Activated CD8-positive, alpha-beta T cell treated with anti-CD3 and anti-CD28 coated beads for 36 hours (primary cell): ENCODE measurements at places on chromosomes 12 and 14. TPM values are rescaled to one million over a fixed set of nuclear protein-coding genes. Genes with fewer than 3 reads are reported as not detected.

The PRB2 gene
- total RNA-seq, result not detected

The RASSF8 gene
- not detected for total RNA-seq

The NAP1L1 gene
- 1,104 TPM for total RNA-seq

The TFCP2 gene
- 27.9 TPM for total RNA-seq

DNA sequence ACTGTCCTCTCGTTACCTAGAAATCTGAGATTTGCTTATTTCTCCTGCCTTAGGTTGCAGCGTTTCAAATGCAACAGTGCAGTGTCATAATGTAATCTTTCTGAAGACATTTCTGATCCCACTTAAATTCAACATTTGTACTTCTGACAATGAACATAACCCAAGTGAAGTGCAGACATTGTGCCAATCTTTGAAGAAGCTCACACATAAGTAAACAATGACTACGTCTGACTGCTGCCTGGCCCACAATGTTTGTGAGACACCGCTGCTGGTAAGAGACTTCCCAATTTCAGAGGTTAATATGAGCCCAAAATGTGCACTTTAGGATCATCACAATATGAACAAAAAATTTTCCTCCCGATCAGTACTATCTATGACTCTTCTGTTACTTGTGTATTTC is 84.6 kb upstream of the BCL2L14 start:
- no peak for DNase-seq

DNA sequence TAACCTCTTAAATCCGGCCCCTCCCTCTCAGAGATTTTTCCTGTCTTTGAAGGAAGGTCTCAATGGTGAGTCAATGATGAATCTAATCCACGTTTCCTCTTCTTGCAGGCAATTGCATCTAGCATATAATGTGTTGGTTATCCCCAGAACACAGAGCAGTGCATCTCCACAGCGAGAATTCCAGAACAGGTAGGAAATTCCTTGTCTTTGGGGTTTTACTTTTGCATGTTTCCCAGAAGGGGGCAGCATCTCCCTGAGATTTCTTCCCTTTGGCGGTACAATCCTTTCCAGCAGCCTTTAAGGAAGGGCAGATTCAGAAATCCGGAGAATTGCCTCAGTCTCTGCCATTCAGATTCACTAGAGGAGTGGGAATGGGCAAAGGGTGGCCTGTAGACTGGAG is 128.0 kb downstream of the KCNA5 start:
- no peak for DNase-seq

DNA sequence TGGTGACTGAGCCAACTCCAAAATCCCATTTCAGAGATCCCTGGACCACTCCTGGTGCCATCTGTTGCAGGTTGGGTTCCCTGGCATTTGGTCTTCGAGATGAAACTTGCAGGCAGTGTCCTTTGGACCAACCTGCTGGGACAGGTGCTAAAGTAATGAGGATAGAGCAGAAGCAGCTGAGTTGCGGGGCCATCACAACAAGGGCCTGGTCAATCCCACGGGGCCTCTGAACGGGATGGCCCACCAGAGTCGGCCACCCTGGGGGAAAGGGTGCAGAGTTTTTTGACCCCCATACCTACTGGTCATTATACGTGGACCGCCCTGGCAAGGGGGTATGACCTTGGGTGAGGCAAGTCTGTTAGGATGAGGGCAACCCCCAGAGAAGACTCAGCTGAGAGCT is 39.3 kb downstream of the DLK1 start:
- DNase-seq, result no peak

GRCh38 chr12:102885043-102885932 is 31.8 kb downstream of the PAH start:
- no peak for DNase-seq

DNA sequence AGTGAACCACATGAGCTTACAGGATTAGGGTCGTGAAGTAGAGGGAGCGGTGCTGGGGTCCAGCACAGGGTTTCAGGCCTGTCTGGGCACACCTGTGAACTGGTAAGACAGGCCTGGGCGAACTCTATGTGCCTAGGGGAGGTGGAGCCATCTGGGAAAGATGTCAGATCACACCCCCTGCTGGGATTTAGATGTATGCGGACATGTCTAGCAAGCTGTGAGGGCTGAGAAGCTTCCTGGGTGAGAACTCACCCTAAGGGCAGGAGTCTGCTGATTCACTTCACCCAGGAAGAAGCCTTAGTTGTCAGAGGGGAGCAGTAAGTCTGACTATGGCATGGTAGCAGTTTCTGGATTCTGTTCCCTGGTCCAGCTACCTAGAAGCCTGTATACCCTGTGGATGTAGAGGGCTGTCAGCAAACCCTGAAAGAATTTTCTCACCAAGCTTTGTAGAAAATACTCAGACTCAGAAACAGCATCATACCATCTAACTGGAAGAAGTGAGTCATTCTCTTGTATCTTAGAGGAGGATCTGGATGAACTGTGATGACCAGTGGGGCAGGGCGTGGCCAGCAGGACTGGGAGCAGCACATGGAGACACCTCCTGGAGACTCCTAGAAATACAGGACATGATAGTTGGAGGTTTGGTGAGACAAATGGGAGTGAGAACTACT is 11.2 kb upstream of the PYGL start:
- DNase-seq, result peak; percentile 64

DNA sequence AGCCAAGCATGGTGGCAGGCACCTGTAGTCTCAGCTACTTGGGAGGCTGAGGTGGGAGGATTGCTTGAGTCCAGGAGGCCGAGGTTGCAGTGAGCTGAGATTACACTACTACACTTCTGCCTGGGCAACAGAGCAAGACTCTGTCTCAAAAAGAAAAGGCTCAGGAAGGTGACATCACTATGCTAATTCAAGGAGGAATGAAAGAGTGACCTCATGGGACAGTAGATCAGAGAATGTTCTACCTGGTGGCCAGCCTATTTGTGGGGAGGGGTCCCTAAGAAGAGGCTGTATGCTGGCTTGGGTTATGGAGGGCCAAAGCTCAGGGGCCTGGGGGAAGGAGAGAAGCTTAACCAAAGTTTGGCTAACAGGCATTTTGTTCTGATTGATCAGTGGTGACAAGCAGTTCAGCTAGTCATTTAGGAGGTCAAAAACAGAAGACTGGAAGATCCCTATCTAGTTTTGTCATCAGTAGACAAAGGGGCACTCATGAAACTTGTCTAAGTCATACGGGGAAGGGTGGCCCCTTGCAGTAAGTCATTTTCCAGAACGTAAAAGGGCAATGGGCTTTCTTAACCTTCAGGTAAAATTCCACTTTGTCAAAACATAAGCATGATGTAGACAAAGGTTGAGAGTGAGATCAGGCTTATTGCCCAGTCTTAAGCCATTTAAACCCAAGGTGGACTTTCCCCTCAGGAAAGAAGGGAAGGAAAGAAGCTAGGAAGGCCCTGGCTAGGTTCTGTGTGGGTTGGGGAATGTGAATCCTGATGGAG is 60.8 kb upstream of the EEA1 start:
- peak; percentile 65 for DNase-seq

GRCh38 chr12:13368431-13368830 is 171.9 kb downstream of the EMP1 start:
- no peak for DNase-seq

- DNase-seq, result no peak
Observed at GRCh38 chr14:19800282-19801117, 3.1 kb upstream of the OR4N2 start.

- DNase-seq, result no peak
Observed at GRCh38 chr12:132142679-132143335, 1.3 kb downstream of the DDX51 start.

DNA sequence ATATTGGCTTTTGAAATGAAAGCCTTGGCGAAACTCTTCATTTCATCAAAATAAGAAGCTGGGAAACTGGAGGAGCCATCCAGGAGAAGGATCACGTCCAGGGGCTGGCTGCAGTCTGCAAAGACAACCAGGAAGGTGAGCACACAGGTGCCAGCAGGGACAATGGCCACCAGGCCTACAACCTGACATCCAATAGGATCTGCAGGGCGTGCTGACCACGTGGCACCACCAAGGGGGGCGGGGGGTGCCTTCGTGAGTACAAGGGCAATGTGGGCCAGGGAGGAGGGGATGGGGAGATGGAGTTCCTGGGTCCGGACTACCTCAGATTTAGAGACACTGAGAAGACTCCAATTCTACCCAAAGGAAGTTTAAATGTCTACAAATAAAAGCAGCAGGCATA is 71.7 kb upstream of the ANO2 start:
- DNase-seq, result no peak

DNA sequence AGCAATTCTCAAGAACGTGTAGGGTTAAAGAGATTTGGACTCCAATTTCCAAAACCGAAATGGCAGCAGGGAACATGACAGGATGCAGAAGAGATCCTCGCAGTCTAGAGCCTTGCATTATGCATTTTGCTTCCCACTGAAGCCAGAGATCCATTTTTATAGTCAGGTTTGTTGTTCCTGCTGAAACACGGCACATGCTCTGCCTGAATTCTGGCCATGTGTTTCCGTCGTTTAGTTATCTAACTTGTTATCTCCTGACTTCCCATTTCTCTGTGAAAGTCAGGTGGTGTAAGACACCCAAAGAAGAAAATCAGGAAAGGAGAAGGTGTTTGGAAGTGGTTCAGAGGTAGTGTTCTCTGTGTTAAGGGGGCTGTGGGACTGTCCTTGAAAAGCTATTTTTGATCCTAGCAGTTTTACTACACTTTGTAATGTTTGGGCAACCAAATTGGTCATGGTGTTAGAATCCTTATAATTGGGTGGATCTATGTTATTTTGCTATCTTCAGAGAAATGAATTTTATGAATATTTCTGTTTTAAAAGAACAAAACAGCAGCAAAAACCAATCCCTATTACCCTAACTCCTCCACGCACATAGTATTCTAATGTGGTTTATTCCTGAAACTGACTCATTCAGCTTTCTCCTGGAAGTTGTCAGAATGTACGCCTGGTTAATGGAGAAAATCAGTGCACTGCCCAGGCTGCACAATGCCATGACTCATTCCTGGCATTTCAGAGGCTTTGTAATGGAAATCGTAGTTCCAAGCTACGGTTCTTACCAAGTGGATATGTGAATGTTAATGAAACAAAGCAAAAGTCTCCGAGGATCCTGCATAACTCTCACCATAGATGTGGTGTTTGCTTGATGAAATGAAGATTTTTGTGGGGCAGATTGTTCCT is 110.1 kb downstream of the SAMD4A start:
- no peak for DNase-seq

GRCh38 chr14:104660597-104660996 is 28.8 kb upstream of the INF2 start:
- peak; percentile 24 for DNase-seq
